HCT116 (cell line): ENCODE measurements at places on chromosomes 3 and 15. TPM values are rescaled to one million over a fixed set of nuclear protein-coding genes. Genes with fewer than 3 reads are reported as not detected.

DNA sequence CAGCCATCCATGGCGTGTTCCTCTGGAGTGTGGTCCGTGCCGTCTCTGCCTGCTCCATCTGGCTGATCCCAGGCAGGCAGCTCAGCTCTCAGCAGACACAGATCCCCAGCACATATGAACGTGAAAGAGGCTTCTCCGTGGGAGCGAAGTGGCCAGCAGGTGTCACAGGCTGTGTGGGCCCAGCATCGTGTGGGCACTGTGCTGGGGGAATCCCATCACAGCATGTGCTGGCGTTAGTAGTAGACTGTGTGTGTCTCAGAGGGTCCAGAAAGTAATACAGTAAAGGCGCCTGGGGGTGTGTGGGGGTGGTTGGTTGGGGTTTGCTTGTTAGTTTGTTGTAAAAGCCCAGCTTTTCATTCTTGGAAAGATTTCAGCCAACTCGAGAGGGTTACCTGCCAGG lies 147.6 kb downstream of the IGF1R start:
- no peaks in the 10 kb centered on the region for H3K27me3 ChIP-seq
- no peaks in the 10 kb centered on the region for H3K36me3 ChIP-seq
- no peak overlapping the region for H3K27ac ChIP-seq
- DNase-seq = no peak
- no peak overlapping the region for H3K4me3 ChIP-seq
- H3K4me1 ChIP-seq = peaks cover 24% of the 10 kb centered on the region

EPHB3 gene
- total RNA-seq = 6.5 TPM

FETUB gene
- not detected for total RNA-seq

- no peaks in the 10 kb centered on the region for H3K36me3 ChIP-seq
- H3K27me3 ChIP-seq = no peaks in the 10 kb centered on the region
- H3K27ac ChIP-seq = no peak overlapping the region
- no peak overlapping the region for H3K4me3 ChIP-seq
Measured at GRCh38 chr15:66153549-66154415, 99.8 kb downstream of the MEGF11 start.

DNA sequence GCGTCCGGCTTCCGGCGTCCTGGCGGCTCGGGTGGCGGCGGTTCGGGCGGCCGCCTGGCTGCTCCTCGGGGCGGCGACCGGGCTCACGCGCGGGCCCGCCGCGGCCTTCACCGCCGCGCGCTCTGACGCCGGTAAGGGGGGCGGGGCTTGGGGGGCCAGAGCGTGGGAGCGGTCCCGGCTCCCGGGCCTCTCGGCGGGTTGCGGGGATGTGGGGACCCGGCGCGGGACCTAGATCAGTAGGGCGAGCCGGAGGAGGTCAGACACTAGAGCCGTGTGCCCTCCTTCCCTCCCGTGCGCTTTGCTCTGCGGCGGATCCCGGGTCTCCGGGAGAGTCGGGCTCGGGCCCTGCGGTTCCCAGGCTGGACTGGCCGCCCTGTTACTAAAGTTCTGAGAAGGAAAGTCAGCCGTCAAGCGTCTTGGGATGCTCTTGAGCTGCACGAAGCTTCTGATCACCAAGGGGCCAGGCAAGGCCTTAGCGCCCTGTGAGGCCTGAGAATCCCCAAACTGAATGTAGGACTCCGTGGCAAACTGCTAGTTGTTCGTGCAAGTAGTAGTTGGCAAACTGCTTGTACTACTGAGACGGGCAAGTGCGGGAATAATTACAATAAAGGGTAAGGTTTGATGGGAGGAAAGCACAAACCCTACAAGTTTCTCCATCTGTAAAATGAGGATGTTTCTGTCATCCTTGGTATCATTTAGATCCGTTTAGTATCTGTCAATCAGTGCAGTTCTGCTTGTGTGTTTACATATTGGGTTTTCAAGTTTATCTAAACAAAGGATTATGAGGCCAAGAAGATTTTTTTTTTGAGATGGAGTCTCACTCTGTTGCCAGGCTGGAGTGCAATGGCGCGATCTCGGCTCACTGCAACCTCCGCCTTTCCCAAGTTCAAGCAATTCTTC lies 587 bp downstream of the PIGX start:
- DNase-seq = no peak
- H3K27ac ChIP-seq = peak overlapping the region; percentile 86
- H3K36me3 ChIP-seq = no peaks in the 10 kb centered on the region
- no peaks in the 10 kb centered on the region; the same call in 1 of the 2 replicates for H3K4me1 ChIP-seq
- peak overlapping the region; percentile 85 for H3K4me3 ChIP-seq

TRPM1 gene
- total RNA-seq = not detected

DNA sequence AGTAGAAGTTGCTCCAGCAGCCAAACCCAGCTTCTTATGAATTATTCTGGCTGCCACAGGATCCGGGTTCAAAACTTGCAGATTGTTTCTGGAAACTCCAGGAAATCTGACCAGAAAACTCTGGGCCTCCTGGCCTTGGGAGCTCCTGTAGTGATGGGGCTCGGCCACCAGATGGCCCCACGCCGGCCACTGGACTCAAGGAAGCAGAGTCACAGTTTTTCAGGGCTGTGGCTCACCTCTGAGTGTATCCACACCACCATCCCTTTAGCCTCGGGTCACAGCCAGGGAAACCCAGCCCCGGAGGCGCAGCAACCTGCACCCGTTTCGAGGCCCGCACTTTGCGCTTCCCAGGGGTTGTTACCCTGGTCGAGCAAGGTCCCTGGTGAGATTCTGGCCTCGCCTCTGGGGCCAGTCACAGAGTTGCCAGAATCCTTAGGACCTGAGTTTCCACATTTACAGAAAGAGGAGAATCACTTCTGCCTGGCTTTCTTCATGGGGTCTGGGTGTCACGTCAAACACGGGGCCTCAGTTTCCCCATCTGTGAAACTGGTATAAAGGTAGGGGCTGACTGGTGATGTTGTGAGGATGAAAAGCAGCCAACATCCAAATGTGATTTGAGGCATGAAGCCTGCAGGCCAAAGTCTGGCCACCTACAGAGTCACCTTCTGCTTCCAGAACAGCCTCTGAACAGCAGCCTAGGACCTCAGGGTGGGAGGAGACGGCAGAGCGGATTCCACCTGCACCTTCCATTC lies 53.5 kb upstream of the LCTL start:
- no peak overlapping the region for H3K27ac ChIP-seq
- peak; percentile 49 for DNase-seq
- H3K27me3 ChIP-seq = no peaks in the 10 kb centered on the region
- H3K36me3 ChIP-seq = no peaks in the 10 kb centered on the region
- H3K4me1 ChIP-seq = peaks cover 25% of the 10 kb centered on the region

DNA sequence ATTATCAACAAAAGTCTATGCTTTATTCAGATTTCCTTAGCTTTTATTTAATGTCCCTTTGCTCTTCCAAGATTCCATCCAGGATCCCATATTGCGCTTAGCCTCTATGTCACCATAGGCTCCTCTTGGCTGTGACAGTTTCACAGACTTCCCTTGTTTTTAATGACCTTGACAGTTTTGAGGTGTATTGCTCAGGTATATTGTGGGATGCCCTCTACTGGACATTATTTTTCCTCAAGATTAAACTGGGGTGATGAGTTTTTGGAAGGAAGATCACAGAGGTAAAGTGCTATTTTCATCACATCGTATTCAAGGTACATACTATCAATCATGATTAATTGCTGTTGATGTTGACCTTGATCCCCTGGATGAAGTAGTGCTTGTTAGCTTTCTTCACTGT lies 99.1 kb upstream of the SMAD3 start:
- no peaks in the 10 kb centered on the region for H3K36me3 ChIP-seq
- DNase-seq = peak; percentile 15
- no peaks in the 10 kb centered on the region for H3K27me3 ChIP-seq
- no peak overlapping the region for H3K4me3 ChIP-seq
- H3K4me1 ChIP-seq = no peaks in the 10 kb centered on the region
- no peak overlapping the region for H3K27ac ChIP-seq

DNA sequence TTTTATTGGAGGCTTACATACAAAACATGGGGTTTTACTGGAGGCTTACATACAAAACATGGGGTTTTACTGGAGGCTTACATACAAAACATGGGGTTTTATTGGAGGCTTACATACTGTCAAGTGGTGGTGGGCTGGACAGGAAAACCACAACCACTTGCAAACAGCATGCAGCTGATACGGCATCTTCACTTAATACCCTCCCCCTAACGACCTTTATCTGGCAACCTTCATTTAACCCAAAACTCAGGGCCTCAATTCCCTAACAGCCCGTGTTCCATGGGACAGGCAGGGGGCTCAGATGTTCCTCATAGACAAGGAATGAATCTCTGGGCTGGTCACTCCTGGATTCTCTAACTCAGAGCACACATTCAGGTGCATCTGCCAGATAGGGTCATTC lies 137.1 kb downstream of the CD47 start:
- H3K36me3 ChIP-seq = no peaks in the 10 kb centered on the region
- H3K4me3 ChIP-seq = no peak overlapping the region
- DNase-seq = no peak
- no peak overlapping the region for H3K27ac ChIP-seq
- no peaks in the 10 kb centered on the region for H3K4me1 ChIP-seq

- H3K27me3 ChIP-seq = no peaks in the 10 kb centered on the region
- DNase-seq = no peak
Measured at GRCh38 chr3:161231861-161232260, 10.8 kb downstream of the NMD3 start.

PLA1A gene
- not detected for total RNA-seq
